ENCODE measurements at places on chromosomes 3 and 15. TPM values are rescaled to one million over a fixed set of nuclear protein-coding genes. Genes with fewer than 3 reads are reported as not detected.

PLCL2 gene
- polyA plus RNA-seq = 12.6 TPM

P2RY13 gene
- polyA plus RNA-seq = 3.0 TPM

SI gene
- polyA plus RNA-seq = 3.9 TPM

SKOR1 gene
- not detected for polyA plus RNA-seq

TFG gene
- 94.9 TPM for polyA plus RNA-seq

EXD1 gene
- polyA plus RNA-seq = not detected

ZNF592 gene
- polyA plus RNA-seq = 20.4 TPM

AADACL2 gene
- polyA plus RNA-seq = 0.03 TPM

YEATS2 gene
- polyA plus RNA-seq = 3.0 TPM

NMB gene
- polyA plus RNA-seq = 0.69 TPM

KAT2B gene
- 14.4 TPM for polyA plus RNA-seq

Measured in sigmoid colon (tissue), 7 donors.